ENCODE measurements at places on chromosomes 2 and 18. TPM values are rescaled to one million over a fixed set of nuclear protein-coding genes. Genes with fewer than 3 reads are reported as not detected.

DNA sequence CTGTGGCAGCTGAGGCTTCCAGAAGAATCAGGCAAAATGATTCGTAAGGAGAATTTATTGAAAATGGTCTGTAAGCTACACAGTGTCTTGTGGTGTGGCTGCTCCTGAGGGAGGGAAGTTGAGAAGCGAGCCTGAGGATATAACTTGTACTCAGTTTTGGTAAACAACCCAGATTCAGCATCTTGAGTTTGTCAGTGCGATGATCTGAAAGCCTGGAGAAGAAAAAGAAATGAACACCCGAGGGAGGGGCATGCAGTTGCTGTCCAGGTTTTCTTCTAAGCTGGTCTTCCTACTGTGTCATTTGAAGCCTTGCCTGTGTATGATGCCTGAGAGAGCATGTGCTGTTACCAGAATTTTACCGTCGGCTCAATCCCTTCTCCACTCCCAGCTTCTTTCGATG is 87.3 kb downstream of the MAPK4 start:
- no peak overlapping the region for H3K27ac ChIP-seq
- no peaks in the 10 kb centered on the region for H3K36me3 ChIP-seq
- H3K4me1 ChIP-seq, result no peaks in the 10 kb centered on the region
- no peak overlapping the region for H3K4me3 ChIP-seq
- no peak for DNase-seq
- H3K27me3 ChIP-seq, result no peaks in the 10 kb centered on the region

Gene MALL
- total RNA-seq, result 32.4 TPM

DNA sequence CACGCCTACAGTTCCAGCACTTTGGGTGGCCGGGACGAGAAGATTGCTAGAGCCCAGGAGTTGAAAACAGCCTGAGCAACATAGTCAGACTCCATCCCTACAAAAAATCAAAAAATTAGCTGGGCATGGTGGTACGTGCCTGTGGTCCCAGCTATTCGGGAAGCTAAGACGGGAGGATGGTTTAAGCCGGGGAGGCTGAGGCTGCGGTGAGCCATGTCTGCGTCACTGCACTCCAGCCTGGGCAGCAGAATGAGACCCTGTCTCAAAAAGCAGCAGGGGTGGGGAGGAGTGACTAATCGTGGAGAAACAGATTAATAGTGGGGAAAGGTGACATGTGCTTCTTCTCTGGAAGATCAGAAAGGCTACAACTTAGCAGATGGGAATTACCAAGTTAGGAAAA is 58.1 kb upstream of the GPC1 start:
- no peaks in the 10 kb centered on the region for H3K27me3 ChIP-seq
- peaks cover 12% of the 10 kb centered on the region for H3K4me1 ChIP-seq
- H3K27ac ChIP-seq, result no peak overlapping the region
- H3K4me3 ChIP-seq, result no peak overlapping the region

GRCh38 chr2:233084488-233084887 is 24.3 kb downstream of the INPP5D start:
- H3K4me1 ChIP-seq, result no peaks in the 10 kb centered on the region
- H3K27ac ChIP-seq, result no peak overlapping the region
- H3K36me3 ChIP-seq, result no peaks in the 10 kb centered on the region
- H3K4me3 ChIP-seq, result no peak overlapping the region

DNA sequence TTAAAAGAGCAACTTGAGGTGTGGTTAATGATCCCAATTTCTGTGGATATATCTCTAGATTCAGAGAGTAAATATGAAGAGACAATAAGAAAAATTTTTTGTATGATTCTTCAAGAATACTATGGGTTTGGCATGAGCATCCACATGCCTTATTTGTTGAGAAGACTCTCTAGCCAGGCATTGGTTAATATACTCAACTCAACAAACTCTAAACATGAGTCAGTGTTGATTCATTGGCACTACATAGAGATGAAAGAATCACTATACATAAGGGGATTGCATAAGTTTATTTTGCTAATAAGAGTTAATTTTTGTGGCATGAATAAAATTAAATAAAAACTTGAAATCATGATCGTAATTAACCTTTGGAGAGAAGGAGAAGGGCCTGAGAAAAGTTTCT is 930.2 kb upstream of the LRRTM1 start:
- no peaks in the 10 kb centered on the region for H3K4me1 ChIP-seq
- H3K36me3 ChIP-seq, result no peaks in the 10 kb centered on the region
- H3K27me3 ChIP-seq, result no peaks in the 10 kb centered on the region
- no peak for DNase-seq
- H3K4me3 ChIP-seq, result no peak overlapping the region

DNA sequence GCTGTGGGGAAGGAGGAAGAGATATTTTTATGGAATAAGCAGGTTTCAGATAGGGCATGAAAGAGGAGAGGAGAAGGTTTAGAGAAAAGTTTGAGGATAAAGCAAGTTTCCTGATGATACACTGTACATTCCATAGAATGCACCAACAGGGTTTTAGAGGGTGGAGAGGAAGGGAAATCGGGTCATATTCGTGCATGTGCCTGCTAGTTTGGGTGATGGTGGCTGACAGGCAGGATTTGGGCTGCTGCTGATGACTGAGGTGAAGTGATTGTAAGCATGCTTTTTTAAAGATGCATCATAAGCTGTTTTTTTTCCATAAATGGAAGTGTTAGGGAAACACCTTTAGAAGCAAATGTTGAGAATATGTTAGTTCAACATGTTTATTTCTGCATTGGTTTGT is 68.8 kb downstream of the PMAIP1 start:
- no peak overlapping the region for H3K27ac ChIP-seq
- DNase-seq, result no peak
- no peaks in the 10 kb centered on the region for H3K4me1 ChIP-seq
- no peaks in the 10 kb centered on the region for H3K27me3 ChIP-seq

DNA sequence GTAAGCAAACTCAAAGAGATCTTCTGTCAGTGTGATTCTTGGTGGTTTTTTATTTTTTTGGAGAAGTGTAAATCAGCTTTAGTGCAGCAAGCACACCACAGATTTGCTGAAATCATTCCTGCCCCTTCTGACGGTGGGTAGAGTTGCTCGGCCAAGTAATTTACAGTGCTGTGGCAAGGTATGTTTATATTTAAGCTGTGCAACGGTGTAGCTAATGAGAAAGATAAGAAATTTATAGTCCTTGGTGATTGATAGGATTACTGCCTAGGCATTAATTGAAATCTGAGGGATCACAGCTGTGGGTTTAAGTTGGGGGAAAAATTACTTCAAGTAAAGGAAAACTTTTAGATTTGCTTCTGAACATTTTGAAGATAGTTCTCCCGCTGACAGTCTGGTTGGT is 286.6 kb downstream of the AGAP1 start:
- no peak for DNase-seq
- no peak overlapping the region for H3K27ac ChIP-seq
- 0 out of 2 replicates have a peak, but pooled peaks cover 5% of the 10 kb centered on the region for H3K36me3 ChIP-seq
- no peaks in the 10 kb centered on the region for H3K27me3 ChIP-seq

Gene STPG4
- total RNA-seq, result 6.5 TPM

DNA sequence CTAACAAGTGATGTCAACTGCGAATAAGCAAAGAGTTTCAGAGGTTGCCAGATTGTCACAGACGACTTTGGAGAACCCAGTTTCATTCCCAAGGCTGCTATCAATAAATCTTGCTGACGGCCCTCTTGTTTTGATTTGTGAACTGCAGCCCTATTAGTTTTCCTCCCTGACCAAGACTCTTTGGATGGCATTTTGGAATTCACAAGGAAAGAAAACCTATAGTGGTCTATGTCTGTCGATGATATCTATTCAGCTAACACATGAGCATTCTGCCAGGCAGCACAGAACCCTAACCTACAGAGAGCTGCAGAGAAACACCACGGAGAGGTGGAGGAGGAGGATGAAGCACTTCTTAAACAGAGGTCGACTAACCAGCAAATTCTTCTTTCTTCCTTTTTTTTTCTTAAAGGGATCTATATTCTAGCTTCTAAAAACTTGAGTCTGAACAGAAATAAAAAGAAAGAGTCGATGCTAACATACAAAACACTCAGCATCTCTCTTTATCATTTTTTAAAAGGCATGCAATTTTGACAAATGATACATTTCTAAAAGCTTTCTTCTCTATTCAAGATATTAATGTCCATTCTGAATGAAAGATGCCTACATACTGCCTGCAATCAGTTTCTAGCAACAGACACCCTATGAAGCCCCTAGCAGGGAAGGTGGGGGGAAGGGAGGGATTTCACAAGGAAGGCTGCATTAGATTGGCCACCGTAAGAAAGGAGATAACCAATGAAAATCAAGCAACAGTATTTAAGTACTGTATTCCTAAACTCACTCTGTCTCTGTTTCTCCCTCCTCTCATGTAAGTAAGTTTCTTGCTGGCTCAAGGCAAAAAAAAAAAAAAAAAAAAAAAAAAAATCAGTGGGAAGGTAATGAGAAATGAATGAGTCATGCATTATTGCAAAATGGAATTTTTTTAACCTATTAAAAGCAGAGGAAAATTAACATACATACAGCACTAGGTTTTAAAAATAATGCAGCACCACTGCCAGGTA is 83.0 kb upstream of the CHRNA1 start:
- H3K4me3 ChIP-seq, result no peak overlapping the region
- H3K27ac ChIP-seq, result no peak overlapping the region
- no peaks in the 10 kb centered on the region for H3K27me3 ChIP-seq
- no peaks in the 10 kb centered on the region for H3K36me3 ChIP-seq

DNA sequence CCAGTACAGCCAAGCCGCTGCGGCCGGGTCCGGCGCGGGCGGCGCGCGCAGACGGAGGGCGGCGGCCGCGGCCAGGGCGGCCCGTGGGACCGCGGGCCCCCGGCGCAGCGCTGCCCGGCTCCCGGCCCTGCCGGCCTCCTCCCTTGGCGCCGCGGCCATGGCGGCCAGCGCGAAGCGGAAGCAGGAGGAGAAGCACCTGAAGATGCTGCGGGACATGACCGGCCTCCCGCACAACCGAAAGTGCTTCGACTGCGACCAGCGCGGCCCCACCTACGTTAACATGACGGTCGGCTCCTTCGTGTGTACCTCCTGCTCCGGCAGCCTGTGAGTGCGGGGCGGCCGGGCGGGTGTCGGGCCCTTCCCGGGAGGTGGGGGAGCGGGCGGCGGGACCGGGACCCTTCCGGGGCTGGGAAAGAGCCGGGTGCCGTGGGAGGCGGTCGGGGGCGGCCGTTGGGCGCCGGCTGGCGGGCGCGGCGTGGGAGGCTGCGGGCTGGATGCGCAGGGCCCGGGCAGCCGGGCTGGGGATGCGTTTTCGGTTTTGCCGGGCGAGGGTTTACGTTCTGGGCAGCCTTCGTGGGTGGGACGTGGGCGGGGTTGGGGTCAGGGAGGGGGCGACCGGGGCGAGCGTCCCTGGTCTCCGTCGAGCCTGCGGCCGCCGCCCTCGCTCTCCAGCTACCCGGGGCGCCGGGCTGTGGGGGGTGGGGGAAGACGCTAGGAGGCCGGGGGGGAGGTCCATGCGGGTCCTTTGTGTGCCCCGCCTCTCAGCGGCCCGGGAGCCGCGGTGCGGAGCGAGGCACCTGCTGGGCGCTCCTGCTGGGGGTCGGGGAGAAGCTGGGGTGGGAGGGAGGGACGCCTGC is 537 bp downstream of the AGFG1 start:
- peaks cover 6% of the 10 kb centered on the region for H3K36me3 ChIP-seq
- peak overlapping the region; percentile 96 for H3K4me3 ChIP-seq
- peaks cover 59% of the 10 kb centered on the region for H3K4me1 ChIP-seq
- H3K27ac ChIP-seq, result peak overlapping the region; percentile 74
- H3K27me3 ChIP-seq, result no peaks in the 10 kb centered on the region

DNA sequence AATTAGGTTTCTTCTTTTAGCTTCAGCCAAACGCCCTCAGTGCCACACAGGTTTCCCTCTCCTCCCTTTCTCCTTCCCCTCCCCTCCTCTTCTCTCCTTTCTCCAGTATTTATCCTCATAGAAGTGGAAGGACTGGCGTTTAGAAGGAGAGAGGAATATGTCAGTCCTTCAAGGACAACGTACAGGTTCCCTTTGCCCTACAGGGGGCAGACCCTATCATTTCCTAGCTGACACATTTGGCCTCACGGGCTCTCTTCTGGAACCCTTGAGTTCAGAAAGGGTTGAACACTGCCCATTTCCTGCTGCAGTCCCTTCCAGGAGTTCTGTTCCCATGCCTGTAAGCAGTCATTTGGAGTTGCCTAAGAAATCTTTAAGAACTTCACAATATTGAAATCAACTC is 46.1 kb downstream of the CDCA7 start:
- H3K27ac ChIP-seq, result no peak overlapping the region
- peaks cover 24% of the 10 kb centered on the region for H3K27me3 ChIP-seq
- H3K4me1 ChIP-seq, result peaks cover 11% of the 10 kb centered on the region
- DNase-seq, result no peak

Gene CUL3
- 155 TPM for total RNA-seq

Gene SPDYA
- total RNA-seq, result 1.9 TPM

DNA sequence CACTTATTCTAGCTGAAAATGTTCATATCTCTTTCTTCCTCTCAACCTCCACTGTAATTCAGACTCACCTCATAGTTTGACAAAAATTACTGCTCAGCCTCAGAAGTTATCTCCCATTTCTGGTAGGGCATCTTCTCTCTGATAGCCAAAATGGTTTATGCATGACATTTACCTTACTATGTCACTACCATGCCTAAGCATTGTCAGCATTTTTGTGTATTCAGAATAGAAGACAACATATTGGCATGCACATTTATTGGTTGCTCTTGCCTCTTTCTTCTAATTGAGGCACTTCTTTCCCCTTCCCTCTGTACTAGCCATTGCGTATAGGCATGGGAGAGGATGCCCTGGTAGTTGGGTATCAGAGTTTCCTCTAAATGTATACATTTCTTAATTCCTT is 406.1 kb upstream of the DCC start:
- DNase-seq, result no peak
- no peaks in the 10 kb centered on the region for H3K27me3 ChIP-seq
- H3K4me1 ChIP-seq, result no peaks in the 10 kb centered on the region
- no peaks in the 10 kb centered on the region for H3K36me3 ChIP-seq

Gene RPL31
- total RNA-seq, result 1,251 TPM

Data from PC-9 (cell line).